ENCODE measurements at places on chromosomes 7 and 10.

DNA sequence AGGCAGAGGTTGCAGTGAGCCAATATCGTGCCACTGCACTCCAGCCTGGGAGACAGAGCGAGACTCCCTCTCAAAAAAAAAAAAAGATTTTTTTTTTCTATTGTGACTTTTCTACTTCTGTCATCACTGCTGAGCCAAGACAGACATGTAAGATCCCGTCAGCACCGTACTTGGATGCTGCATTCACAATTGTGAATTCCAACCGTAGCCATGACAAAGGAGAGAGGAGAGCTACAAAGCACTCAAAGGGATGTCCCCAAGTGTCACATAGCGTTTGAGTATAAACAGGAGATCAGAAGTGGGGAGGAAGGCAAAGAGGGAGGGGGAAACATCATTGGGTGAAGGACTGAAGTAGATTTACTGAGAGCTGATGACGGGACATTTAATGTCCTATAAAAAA, 144.2 kb downstream of the PRPF18 start:
- DNase-seq, result no peak

DNA sequence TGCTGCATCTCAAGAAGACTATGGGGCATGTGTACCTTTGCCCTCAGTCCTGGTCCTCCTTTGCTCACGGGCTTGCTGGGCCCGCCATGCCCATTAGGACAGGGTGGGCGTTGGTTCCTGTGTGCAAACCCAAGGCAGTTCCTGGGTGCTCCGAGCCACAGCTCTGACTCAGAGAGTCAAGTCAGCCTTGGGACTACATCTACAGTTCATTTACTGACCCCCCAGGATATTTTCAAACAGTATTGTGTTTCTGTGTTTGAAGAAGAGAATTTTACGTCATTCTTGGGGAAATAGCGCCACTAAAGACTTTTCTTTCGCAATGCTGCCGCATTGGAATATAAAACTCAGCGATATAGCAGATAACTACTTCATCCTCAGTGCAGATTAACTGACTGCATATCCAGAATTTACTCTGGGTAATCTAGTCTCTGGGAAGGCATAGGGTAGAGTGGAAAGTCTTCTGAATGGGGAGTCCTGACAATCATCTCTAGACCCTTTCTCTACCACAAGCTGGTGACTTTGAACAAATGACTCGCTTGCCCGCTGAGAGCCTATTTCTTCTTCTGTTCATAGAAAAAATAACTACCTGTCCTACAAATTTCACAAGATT, 638.9 kb upstream of the FZD8 start:
- no peak for DNase-seq

GRCh38 chr7:123557398-123558288, at the start of gene NDUFA5:
Gene NDUFA5, minus strand, starts transcription at chr7:123557818. Its CDS starts 23 bp downstream, at chr7:123557795.
- peak; percentile 100 for DNase-seq

DNA sequence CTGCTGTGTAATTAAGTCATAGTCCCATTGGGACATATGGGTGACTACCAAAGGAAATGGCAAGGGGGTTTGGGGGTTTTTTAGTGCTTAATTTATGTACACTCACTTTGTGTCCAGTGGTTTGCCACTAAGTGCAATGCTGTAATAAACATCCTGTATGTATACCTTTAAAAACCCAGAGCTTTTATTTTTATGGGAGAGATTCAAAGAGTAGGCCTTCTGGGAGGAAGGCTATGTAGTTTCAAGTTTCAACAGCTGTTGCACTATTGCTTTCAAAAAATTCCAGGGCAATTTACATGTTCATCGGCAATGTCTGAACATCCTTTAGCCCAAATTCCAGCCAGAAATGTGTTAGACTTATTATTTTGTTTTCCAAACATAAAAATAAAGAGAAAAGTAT, 744.7 kb downstream of the XPNPEP1 start:
- DNase-seq, result no peak

- DNase-seq, result no peak
These were observed 125.0 kb upstream of the PPP2R2D start for GRCh38 chr10:131775833-131776232.

DNA sequence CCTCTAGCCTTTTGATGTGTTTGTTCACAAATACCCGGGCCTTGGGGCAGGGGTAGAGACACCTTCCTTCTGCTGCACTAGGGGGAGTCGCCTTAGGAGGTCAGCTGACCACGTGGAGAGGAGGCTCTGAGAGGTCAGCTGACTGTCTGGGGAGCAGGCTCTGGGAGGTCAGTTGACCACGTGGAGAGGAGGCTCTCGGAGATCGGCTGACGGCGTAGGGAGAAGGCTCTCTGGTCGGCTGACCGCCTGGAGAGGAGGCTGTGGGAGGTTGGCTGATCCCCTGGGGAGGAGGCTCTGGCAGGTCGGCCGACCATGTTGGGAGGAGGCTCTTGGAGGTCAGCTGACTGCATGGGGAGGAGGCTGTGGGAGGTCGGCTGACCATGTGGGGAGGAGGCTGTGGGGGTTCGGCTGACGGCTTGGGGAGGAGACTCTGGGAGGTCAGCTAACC, 59.6 kb upstream of the LYZL1 start:
- DNase-seq, result no peak

- peak; percentile 27 for DNase-seq
These were observed 10.2 kb downstream of the BRI3 start for GRCh38 chr7:98291717-98292116.

DNA sequence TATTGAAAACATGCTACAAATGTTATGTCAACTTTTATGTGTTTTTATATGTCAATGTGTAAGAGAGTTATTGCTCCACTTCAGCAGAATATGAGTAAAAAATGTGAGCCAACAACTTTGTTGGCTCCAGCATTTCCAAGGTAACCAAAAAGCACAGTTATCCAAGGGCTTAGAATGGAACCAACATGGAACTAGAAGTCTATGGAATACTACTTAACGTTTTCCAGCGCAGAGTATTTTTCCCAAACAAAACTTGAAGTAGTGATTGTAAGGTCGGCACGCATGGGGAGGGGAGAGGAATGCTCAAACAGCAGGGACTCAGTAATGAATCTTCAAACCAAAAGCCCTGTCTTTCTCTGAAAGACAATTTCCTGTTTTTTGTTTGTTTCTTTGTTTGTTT, 45.0 kb upstream of the TSPAN13 start:
- DNase-seq, result peak; percentile 76

DNA sequence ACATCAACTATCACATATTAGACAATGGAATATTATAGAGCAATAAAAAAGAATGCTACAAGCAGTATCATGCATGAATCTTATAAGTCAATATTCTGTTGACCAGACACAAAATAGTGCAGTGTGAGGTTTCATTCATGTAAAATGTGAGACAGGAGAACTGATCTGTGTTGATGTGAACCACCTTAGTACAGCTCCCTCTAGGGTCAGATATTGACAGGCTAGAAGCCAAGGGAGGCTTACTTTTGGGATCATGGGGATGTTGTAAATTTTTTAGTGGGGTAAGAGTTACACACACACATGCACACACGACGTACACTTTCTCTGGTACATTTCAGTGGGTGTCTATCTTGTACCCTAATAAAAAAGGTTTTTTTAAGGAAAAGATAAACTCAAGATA, 231.6 kb upstream of the FOXK1 start:
- DNase-seq, result no peak

DNA sequence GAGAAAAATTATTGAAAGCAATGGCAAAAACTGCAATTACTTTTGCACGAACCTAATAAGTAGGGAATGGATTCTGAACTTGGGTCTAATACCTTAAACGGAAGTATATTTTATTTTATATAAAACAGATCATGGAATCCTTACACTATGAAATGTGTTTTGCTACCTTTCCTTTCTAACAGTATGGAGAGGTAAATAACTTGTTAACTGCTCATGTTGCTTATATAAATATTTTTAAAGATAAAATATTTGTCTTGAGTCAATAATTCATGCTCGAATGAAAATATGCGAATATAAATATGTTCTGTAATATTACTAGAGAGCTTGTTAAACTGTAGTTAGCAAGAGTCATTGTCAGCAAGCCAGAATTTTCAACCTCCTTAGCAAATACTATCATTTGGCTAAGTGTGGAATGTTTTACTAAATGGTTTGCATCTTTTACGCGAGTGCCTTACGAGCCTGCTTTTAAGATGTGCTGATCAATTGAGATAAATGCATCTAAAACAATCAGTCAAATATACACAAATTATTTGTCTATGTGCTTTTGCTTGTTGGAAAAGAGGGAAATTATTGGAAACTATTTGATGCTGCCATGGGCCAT, 5.9 kb downstream of the GNAT3 start:
- DNase-seq, result no peak

- peak; percentile 60 for DNase-seq
These were observed 15.5 kb upstream of the SEMA3C start for GRCh38 chr7:80934321-80934720.

- no peak for DNase-seq
These were observed 499.3 kb downstream of the INHBA start for GRCh38 chr7:41203542-41203941.

GRCh38 chr10:124220971-124221355, 127.6 kb upstream of the CHST15 start:
- no peak for DNase-seq

DNA sequence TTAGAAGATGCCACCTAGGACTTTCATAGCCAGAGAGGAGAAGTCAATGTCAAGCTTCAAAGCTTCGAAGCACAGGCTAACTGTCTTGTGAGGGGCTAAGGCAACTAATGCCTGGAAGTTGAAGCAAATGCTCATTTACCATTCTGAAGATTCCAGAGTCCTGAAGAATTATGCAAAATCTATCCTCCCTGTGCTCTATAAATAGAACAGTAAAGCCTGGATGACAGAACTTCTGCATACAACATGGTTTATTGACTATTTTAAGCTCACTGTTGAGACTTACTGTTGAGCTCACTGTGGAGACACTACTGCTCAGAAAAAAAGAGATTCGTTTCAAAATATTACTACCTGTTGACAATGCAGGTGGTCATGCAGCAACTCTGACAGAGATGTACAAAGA, 28.6 kb downstream of the TNS3 start:
- peak; percentile 18 for DNase-seq

DNA sequence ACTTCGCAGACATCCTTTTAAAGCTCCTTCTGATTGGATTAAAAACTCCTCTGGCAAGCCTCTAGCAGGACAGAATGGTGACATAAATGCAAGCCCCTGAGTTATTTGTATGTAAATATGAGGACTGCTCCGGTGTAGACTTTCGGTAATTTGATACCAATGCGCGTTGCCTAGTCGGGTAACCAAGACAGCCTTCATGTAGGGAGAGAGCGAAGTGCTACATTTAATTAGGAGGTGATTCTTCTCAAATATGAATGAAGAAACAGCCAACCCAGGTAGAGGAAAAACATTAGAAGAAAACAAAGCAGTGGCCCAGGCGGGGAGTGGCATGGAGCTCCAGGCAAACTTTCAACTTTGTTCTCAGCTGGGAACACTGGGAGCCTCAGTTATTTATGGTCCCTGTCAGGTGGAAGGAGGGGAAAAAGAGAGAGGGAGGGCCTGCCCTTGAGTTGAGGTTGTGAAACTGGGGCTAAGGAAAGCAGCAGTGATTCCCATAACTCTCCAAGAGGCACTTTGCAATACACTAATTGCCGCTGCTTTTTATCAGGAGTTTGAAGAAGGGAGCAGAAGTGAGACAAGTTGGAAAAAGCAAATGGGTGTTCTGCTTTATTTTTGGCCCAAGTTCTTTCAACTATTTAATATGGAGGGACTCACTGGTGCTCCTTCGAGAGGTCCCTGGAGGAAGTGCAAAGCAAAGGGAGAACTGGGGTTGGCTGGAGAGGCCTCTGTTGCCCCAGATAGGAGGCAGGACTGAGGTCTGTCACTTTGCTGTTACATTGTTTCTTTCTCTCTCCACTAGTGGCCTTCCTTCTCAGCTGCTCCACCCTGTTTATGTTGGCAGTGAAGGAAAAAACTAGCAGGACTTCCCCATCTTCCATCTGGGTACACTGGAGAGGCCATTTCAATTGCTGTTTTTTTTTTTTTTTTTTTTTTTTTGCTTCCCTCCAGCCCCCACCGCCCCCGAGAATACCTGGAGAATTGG, 234.6 kb upstream of the CCDC6 start:
- DNase-seq, result no peak

DNA sequence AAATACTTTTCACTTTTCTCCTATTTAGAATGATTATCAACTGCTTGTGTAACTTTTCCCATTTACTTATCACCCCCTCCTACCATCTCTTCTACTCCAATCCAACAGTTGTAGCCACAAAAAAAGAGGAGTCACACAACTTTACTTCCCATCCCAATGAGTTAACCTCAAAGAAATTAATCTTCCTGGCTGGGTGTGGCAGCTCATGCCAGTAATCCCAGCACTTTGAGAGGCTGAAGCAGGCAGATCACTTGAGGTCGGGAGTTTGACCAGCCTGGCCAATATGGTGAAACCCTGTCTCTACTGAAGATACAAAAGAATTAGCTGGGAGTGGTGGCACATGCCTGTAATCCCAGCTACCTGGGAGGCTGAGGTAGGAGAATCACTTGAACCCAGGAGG, 19.9 kb downstream of the SYPL1 start:
- no peak for DNase-seq

- DNase-seq, result no peak
These were observed 331.1 kb downstream of the KIF20B start for GRCh38 chr10:90032519-90032918.

DNA sequence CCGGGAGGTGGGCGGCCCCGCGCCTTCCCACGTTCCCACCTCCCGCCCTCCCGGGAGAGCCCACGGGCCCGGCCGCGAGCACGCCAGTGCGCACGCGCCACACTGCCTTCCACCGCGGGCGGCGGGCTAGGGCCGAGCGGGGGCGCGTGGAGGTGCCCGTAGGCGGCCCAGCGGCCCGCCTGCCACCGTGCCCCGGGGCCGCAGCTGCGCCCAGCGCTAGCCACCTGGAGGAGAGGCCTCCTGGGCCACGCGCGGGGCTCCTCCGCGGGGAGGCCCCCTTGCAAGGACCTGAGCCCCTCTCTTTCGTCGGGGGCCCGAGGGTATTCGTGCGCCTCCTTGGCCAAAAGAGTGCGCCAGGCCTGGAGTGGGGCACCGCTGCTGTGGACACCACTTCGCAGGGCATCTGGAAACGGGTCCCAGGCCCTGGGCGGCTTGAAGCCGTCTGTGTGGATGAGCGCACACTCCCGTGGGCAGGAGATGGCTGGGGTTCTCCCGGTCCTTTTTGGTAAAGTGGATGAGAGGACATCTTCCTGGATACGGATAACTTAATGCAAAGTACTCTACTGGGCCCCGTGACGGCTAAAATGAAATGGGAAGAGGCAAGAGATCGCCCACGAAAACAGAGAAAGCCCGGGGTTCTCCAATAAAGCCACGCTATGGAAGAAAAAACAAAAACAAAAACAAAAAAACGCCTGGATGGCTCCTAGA, 9.0 kb upstream of the EBF3 start:
- no peak for DNase-seq

- DNase-seq, result no peak
These were observed 7.5 kb upstream of the DRGX start for GRCh38 chr10:49403363-49403762.
